ENCODE measurements at places on chromosomes 12 and 14. TPM values are rescaled to one million over a fixed set of nuclear protein-coding genes. Genes with fewer than 3 reads are reported as not detected.

Gene KCNK13
- 0.24 TPM for total RNA-seq

Gene C12orf54
- total RNA-seq = not detected

Gene OAS2
- total RNA-seq = 0.44 TPM

Gene TTC9
- total RNA-seq = 3.0 TPM

Gene GYS2
- 0.05 TPM for total RNA-seq

Measured in A549 treated with ZK216348 at 1 μM for 4 hours (cell line).